ENCODE measurements at places on chromosomes 12 and 14.

DNA sequence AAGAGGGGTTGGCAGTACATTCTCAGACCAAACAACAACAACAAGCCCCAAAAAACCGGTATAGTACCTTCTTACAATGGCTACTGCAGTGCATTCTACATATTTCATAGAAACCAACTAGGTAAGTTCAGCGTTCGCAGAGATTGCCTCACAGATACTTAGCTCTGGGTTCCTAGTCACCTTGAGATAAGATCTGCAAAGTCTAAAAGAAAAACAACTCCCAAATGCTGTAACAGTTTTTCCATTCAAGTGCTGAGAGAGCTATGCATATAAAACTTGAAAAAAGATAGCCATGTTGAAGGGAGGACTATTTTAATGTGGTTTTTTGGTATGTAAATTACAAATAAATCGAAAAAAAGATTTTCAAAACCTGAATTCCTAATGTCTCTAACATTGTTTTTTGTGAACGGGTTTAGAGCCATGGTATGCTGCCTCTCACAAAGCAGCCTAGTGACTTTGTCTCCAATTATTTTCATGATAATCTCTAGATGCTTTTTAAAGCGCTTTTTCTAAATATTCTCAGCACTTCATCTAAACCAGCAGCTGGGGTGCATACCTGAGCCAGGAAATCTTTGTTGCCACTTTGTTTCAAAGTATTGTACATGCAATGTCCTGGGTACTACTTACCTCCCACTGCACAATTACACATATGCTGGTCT lies 56.6 kb upstream of the CRACR2A start:
- DNase-seq: no peak

DNA sequence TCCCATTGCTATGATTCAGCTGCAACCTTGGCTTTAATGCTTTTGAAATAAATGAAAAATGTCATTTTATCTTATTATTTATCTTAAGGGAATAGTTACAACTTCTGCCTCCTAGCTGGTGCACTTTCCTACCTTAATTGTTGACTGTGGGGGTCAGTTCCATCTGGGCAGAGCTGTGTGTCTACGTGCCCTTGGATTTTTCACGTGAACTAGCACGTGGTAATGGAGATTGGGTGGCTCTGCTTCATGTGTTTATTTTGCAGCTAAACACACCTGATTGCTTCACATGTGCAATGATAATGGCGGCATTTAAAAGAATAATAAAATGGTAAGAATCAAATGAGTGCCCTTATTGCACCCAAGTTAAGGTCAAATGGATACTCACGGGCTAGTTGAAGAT lies 10.6 kb upstream of the PELI2 start:
- no peak for DNase-seq

DNA sequence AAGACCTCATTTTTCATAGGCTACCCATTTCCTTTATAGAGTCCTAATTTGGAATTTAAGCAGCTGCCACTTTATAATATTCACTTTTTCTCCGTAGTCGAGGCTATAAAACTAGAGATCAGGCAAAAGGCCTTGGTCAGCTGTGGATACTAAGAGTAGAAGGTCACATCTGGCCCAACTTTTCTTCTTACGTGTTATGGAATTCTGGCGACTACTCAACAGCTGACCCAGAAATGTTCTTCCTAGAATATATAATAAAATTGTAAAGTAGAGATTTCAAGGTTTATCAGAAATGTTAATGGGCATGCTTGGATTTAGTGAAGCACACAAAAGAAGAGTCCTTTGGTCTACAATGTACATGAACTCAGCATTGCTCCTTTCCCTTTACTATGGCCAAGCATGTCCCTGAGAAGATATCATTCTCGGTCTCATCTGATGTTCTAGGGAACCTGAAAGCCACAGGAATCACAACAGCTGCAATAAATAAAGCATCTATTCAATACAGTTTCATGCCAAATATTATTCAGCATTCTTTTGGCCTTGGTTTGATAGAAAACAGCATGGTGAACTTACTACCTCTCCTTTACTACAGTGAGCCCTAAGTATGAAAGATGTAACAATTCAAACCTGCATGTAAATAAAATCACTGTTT lies 261.4 kb upstream of the NPAS3 start:
- no peak for DNase-seq

DNA sequence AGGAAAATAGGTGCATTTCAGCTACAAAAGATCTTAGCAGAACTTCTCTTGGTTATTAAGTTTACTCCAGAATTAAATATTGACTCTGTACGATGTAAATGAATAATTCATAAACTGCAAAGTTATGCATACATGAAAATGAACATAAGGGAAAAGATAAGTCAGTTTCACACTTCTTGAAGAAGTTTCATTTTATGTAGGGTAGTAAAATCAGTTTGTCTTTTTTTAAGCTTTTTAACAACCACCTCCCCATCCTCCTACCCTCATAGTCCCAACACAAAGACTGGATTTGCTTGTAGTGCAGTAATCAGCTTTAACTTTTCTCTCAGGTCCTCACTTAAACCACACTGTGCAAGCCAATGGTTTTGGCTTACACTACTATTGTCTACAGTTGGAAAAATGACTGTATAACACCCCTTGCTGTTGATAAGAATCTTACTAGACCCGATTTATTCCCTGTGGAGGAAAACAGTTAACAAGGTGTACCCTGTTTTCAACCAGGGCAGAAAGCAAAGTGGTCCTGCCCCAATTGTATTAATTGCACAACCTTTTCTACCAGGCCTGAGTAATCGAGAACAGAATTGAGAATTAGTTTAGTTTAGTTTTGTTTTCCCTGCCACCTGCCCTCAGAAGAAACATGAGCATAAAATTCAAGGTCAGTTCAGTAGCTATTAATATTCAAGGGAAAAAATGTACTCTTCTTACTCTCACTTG lies 44.1 kb downstream of the NIN start:
- peak; percentile 65 for DNase-seq

DNA sequence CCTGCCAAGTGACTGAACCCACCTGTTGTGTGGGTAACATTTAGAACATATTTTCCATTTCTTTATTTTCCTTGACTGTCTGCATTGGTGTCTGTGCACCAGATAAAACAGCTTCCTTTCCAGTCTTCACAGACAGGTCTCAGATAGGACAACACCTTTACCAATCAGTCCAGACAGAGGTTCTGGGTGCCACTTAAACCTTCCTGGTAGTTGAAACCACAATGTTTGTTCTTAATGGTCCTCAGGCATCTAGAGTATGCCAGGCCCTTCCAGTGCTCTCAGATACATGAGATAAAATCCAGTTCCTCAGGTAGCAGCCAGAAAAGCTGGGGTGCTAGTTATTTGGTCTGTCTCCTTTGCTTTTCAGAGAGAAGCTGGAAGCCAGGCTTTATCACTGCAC lies 7.0 kb upstream of the CLEC2D start:
- DNase-seq: no peak

DNA sequence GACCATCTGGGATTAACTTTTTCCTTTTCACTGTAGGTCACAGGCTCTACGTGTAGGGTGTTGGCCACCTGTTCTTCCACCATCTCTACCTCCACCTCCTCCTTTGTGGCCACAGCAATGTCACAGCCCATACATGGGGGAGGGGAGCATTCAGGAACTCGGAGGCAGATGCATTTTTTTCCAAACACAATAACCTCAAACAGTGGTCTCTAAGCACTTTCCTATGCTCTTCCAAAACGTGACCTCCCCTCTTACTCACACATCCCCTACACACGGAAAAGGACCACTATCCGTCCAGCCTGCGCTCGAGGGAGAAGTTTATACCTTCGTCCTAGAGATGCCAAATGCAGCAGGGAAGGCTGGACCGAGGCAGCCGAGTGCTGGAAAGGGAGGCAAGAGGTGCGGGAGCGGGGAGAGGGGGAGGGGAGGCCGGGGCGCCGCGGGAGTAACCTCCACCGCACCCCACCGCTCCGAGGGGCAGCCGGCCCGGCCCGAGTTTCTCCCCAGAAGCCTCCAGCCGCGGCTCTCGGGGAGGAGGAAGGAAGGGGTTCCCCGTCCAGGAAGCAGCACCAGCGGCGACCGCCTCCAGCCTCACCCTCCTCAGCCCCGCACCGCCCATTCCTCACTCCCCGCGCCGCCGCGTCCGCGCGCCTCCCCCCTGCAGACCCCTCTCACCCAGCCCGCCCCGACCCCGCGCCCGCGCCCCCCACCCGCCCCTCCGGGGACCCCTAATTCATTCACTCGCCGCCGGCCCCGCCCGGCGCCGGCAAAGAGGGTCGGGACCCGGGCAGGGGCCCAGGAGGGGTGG lies 594 bp downstream of the KRAS start:
- peak; percentile 49 for DNase-seq

DNA sequence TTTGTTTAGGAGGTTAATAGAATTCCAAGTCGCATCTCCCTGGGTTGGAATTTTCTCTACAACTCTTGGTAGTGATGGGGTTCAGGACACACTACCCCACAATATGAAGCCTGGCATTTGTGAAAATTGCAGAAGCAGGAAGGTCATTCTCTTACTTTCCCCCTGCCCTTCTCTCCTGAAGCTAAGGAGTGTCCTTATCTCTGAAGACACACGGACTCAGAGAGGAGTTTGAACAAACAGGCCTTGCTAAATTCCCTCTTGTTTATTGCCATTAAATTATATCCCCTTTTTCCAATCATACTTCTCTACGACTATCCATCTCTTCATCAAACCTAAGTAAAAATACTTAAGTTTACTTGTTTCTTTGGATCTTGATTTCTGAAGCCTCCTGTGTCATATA lies 443.0 kb downstream of the RAD51B start:
- DNase-seq: no peak

DNA sequence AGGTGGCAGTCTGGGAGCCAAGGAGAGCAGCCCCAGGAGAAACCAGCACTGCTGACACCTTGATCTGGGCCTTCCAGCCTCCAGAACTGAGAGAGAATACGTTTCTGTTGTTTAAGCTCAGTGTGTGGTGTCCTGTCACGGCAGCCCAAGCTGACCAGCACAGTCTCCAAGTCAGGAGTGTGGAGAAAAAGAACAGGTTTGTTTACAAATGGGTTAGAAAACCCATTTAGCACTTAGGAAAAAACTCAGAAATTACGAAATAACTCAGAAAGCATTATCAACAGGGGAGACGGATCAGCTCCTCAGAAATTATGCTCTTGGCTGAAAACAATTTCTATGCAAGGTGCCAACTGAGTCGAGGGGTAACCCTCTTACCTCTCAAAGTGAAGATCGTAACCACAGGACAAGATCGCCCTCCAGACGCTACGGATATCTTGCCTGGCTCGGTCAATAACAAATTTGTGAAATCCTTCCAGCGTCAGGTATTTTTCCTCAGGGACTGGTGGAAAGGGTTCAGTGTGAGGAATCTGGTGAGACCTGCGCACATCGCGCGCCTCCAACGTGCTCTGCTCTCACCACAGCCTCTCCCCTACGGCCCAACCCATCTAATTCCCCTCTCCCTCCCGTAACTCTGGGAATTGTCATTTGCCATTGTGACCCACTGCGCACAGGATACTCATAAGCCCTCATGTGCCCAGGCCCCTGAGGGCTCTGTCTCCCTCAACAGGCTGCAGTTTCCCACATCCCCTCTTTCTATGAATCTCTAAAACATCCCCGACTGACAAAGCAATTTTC lies 50.2 kb downstream of the TRAFD1 start:
- no peak for DNase-seq

GRCh38 chr14:86708846-86709339 lies 1178.9 kb downstream of the FLRT2 start:
- peak; percentile 41 for DNase-seq

GRCh38 chr14:65676361-65677014 lies 264.0 kb downstream of the FUT8 start:
- DNase-seq: no peak

GRCh38 chr14:94089479-94089878 lies 8.4 kb downstream of the IFI27L1 start:
- no peak for DNase-seq

- no peak for DNase-seq
Observed at GRCh38 chr14:91241863-91242262, 2.6 kb downstream of the GPR68 start.

DNA sequence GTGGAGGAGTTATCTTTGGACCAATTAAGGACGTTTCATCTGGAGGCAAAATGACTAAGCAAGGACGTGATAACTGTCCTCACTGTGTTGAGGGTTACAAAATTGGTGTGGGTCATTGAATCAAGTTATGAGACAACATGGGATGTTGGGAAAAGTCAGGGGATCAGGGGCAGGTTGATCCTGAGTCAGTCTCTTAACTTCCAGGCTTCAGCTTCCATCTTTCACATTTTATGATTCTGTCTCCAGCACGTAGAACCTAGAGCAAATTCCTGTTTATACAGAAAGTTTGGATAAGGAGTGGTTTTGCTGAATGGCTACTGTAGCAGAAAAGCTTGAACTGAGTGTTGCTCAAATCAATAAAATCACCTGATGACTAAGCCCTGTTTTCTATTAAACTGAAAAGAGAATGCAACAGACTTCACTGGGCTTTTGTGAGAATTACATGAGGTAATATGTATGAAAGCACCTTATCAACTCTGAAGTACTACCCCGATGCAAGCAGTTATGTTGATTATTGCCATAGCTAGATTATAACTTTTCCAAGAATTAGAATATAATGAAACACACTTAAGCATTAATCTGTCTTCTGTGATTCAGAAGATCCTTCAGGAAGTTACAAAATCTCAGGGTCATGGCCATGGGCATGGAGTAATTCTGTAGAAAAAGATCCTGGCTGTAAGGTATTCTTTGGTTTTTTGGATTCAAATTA lies 184.8 kb downstream of the ETV6 start:
- DNase-seq: no peak

GRCh38 chr14:94823556-94824341 lies 53.8 kb upstream of the GSC start:
- peak; percentile 9 for DNase-seq

Measured in NCI-H69 (cell line).